ENCODE measurements at places on chromosomes 4 and X. TPM values are rescaled to one million over a fixed set of nuclear protein-coding genes. Genes with fewer than 3 reads are reported as not detected.

RHOXF1 gene
- total RNA-seq, result not detected

PHEX gene
- 0.40 TPM for total RNA-seq

ATP1B4 gene
- total RNA-seq, result not detected

UBQLN2 gene
- total RNA-seq, result 14.1 TPM

PF4V1 gene
- not detected for total RNA-seq

SPANXB1 gene
- total RNA-seq, result not detected

ZFP42 gene
- total RNA-seq, result 1.7 TPM

LDB2 gene
- total RNA-seq, result 39.4 TPM

GRID2 gene
- total RNA-seq, result not detected

GABRG1 gene
- not detected for total RNA-seq

FAM9A gene
- not detected for total RNA-seq

GIMD1 gene
- total RNA-seq, result not detected

FGFBP1 gene
- total RNA-seq, result not detected

UGT2B10 gene
- not detected for total RNA-seq

NIPAL1 gene
- total RNA-seq, result 2.5 TPM

TMEM192 gene
- 16.3 TPM for total RNA-seq

PRR32 gene
- total RNA-seq, result not detected

ANXA10 gene
- not detected for total RNA-seq

TEX13B gene
- not detected for total RNA-seq

TCEANC gene
- 0.40 TPM for total RNA-seq

DOCK11 gene
- 1.1 TPM for total RNA-seq

MAD2L1 gene
- total RNA-seq, result 27.3 TPM

SMAD1 gene
- total RNA-seq, result 78.1 TPM

SOX3 gene
- total RNA-seq, result not detected

ADD1 gene
- 190 TPM for total RNA-seq

PLCXD1 gene
- 11.7 TPM for total RNA-seq

PAGE1 gene
- total RNA-seq, result not detected

CXCL10 gene
- 3.6 TPM for total RNA-seq

PSAPL1 gene
- not detected for total RNA-seq

GPR143 gene
- 1.9 TPM for total RNA-seq

F8A2 gene
- not detected for total RNA-seq

SHISA3 gene
- 14.3 TPM for total RNA-seq

RHOXF2 gene
- not detected for total RNA-seq

CCDC158 gene
- not detected for total RNA-seq

CSAG2 gene
- not detected for total RNA-seq

MAGEA2B gene
- not detected for total RNA-seq

GAGE13 gene
- not detected for total RNA-seq

RBM47 gene
- total RNA-seq, result 0.07 TPM

RADX gene
- total RNA-seq, result 0.33 TPM

GYPB gene
- not detected for total RNA-seq

MTTP gene
- not detected for total RNA-seq

LRCH2 gene
- 3.3 TPM for total RNA-seq

PLP1 gene
- not detected for total RNA-seq

FAM90A26 gene
- total RNA-seq, result not detected

CTAG1B gene
- not detected for total RNA-seq

FAM184B gene
- total RNA-seq, result not detected

TCEAL3 gene
- 21.1 TPM for total RNA-seq

BEX5 gene
- total RNA-seq, result 3.5 TPM

CWH43 gene
- not detected for total RNA-seq

MAGED4B gene
- total RNA-seq, result 9.8 TPM

TMSB15B gene
- total RNA-seq, result 6.9 TPM

SUPT20HL2 gene
- total RNA-seq, result not detected

ATOH1 gene
- total RNA-seq, result not detected

RASSF6 gene
- total RNA-seq, result not detected

CXorf49 gene
- total RNA-seq, result not detected

KLKB1 gene
- not detected for total RNA-seq

HS3ST1 gene
- 0.98 TPM for total RNA-seq

IGSF1 gene
- total RNA-seq, result not detected

MAPK10 gene
- 0.07 TPM for total RNA-seq
